ENCODE measurements at places on chromosomes 12 and 14.

DNA sequence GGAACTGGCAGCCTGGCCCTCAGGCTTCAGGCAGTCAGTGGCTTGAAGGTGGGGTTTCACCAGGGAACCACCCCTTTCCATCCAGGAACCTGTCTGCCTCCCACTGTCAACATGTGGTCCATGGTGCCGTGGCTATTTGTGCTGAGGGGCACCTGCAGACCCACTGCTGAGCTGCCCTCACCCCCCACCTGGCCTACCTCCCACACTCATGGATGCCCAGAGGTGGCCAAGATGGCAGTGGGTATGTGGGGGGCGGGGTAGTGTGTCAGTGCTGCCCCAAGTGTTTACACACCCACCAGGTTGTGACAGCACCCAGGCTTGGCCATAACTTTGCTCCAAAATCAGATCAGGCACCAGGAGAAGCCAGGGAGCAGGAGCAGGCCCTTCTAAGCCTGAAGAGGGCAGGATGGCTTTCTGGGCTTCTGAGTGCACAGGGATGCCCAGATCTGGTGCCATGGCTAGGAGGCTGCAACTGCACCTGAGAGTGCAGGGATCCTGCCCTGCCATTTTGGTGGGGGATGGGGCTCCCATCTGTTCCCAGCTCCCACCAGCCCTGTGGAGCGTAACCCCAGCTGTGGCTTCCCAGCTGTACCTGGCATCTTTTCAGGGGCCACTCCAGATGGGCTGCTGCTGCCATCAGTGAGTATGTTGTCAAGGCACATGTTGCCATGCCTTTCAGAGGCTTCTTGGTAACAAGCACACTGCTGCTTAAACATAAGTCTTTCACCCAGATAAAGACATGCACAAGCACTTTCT, 263.9 kb downstream of the LRIG3 start:
- no peak for DNase-seq

GRCh38 chr12:67697967-67698366, 49.4 kb downstream of the DYRK2 start:
- DNase-seq: no peak

DNA sequence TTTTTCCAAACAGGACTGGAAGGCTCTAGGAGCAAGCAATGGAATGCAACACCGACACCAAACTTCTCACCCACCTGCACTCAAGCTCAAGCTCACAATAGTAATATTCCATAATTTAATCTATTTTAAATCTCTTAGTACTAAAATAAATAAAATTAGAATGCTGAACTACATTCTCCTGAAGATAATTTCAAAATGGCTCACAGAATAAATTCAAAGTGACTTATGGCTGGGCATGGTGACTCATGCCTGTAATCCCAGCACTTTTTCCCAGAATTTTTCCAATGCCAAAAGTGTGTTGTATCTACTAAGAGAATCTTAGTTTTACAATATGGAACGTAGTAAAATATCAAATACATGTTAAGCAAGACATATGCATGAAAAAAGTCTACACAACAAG, 31.5 kb downstream of the DUSP16 start:
- DNase-seq: no peak

GRCh38 chr14:73489481-73490175, 1.1 kb upstream of the RIOX1 start:
- peak; percentile 65 for DNase-seq

DNA sequence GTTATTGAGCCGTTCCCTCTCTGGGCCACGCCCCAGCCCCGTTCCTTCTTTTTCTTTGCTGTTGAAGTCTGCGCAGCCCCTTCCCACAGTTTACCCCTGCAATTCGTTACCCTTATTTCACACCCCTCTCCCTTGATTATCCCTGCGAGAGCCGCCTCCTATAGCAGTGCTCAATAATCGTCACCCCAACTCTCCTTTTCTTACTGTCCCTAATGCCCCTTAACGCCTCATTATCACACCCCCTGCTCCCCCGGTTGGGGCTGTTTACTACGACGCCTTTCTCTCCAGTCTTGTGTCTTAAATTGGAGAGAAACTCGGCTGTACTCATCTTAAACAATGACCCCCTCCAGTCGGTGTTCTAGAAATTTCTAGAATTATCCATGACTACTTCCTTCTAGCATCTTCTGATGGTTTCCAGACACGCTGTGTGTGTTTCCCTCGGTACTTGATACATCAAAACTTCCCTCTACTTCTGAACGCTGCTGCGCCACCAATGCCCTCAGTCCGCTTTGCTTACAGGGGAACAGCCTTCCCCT, 713 bp upstream of the FBXL14 start:
- DNase-seq: no peak

GRCh38 chr14:105855246-105855892, 329.0 kb downstream of the TMEM121 start:
- DNase-seq: no peak

GRCh38 chr12:112381406-112381882, 787 bp downstream of the HECTD4 start:
- DNase-seq: peak; percentile 51

DNA sequence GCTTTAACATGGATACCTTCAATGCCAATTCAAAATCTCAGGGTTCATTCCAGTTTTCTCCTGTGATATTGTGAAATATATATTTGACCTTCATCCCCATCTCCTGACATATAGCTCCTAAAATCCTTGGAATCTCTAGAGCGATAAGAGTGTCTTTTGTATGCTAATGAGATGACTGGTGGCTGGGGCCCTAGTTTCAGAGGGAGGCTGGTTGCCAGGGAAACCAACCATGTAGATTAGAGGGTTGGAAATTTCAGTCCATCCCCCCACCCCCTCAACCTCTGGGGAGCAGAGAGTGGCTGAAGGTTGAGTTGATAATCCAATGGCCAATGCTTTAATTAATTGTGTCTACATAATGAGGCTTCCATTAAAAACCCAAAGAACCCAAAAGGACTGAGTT, 59.4 kb downstream of the SDR9C7 start:
- no peak for DNase-seq

DNA sequence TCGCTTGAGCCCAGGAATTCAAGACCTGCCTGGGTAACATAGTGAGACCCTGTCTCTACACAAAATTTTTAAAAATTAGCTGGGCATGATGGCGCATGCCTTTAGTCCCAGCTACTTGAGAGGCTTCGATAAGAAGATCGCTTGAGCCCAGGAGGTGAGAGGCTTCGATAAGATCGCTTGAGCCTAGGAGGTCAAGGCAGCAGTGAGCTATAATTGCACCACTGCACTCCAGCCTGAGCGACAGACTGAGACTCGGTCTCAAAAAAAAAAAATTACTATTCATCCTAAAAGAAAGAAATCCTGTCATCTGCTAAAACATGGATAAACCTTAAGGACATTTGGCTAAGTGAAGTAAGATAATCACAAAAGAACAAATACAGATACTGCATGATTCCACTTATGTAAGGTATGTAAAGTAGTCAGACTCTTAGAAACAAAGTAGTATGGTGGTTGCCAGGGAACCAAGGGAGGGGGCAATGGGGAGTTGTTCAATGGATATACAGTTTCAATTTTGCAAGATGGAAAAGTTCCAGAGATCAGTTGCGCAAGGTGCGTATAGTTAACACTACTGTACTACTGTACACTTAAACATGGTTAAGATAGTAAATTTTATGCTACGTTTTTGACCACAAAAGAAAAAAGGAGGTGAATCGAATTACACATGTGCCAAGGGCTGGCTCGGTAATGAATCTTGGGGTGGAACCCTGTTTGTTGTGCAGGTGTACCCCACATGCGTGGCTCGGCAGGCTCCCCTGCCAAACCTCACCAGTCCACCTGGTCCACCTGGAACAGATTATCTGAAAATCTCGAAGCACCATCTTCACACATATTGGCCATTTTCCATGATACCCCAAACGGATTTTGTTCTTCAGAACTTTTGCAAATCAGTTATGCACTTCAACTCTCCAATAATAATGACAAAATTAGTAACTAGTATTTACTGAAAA, 18.3 kb upstream of the ATP2A2 start:
- DNase-seq: no peak

GRCh38 chr12:97335115-97335514, 127.5 kb upstream of the RMST start:
- no peak for DNase-seq

- DNase-seq: peak; percentile 30
Observed at GRCh38 chr12:43063650-43064049, 474.1 kb upstream of the PRICKLE1 start.

DNA sequence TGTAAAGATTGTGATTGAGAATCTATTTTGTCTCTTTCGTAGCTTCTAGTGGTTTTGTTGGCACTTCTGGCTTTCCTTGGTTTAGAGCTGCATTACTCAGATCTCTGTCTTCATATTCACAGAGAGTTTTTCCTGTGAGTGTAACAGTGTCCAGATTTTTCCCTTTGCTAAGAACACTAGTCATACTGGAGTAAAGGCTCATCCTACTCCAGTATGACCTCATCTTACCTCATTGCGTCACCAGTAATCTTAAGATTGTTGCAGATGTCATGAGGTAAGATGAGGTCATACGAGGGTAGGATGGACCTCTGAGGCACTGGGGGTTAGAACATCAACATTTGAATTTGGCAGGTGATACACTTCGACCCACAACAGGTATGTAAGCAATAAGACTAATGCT, 461.2 kb downstream of the FLRT2 start:
- peak; percentile 31 for DNase-seq

DNA sequence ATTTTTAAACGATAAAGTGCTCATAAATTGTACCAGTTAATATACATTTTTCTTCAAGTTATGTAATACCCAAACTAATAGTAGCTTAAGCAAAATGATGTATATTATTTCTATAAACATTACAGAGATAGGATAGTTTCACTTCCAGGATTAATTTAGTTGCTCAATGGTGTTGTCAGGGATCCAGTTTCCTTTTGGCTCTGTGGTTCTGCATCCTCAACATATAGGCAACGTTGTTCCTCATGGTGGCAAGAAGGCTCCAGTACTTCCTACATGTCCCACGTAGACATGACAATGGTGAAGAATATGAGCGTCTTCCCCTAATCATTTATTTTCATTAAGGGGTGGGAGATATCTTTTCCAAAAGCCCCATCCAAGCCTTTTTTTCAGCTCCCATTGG, 60.7 kb upstream of the DCD start:
- no peak for DNase-seq

DNA sequence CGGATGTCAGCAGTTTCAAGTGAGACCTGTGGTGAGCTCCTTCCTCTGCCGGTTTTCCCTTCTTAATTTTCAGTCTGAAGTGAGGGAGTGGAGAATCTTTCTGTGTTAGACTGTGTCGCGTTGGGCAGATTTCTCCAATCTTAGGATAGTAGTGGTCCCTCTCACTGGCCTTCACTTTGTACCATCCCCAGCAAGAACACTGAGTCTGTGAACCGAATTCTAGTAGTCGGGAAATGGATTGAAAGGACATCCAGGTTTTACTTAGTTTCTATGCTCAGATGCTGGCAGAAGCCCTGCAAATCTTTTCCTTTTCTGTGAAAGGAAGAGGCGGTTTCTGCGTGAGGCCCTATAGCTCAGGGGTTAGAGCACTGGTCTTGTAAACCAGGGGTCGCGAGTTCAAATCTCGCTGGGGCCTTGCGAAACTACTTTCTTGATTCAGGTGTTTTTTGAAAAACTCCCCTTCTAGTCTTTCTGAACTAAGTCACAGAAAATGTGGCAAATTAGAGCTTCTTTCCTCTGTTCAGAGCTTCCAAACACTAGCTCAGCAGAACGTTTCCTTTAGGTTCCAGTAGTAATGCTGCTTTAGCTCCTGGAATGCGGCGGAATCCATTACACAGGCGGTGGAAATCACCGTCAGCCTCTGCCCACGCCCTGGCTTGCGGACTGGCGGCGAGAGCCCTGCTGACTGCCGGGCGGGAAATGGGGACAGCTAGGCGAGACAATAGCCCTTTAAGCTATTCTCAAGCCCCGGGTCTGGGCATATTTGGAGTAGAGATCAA, 2.8 kb upstream of the RNASE4 start:
- DNase-seq: peak; percentile 92

GRCh38 chr14:92785667-92786426, 8.3 kb upstream of the GOLGA5 start:
- DNase-seq: peak; percentile 94

DNA sequence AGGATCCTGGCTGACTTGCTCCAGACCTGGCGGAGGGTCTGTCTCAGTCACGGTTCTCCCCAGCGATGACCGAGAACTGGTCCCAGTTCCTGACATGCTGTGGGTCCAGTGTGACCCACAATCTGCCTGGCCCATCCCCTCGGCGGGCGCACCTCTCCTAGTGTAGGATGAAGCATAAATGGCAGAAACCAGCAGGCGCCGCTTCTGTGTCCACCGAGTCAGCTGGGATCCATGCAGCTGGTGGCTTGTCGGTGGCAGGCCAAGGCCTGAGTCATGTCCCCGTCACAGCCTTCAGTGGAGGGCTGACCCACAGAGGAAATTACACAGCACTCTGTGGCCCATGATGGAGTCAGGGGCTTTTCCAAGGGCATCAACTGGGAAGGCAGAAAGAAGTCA, 38.5 kb downstream of the NFKBIA start:
- peak; percentile 63 for DNase-seq

DNA sequence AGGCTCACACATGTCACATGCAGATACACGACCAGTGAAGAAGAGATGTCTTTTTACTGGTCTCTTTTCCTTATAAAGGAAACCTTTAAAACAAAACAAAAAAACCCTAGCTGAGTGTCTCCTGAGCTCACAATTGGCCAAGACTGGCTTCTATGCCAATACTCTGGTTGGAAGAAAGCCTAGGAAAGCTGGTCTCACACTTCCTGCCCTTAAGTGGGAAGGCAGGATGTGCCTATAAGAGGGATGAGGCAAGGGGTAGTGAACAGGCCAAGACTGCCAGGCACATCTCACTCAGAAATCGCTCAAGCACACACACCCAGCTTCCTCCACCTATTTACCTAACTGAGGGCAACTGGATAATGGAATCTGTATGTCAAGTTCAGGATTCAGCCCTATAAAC, 50.0 kb downstream of the SOCS2 start:
- peak; percentile 68 for DNase-seq

- no peak for DNase-seq
Observed at GRCh38 chr12:84764001-84764400, 148.6 kb downstream of the SLC6A15 start.

DNA sequence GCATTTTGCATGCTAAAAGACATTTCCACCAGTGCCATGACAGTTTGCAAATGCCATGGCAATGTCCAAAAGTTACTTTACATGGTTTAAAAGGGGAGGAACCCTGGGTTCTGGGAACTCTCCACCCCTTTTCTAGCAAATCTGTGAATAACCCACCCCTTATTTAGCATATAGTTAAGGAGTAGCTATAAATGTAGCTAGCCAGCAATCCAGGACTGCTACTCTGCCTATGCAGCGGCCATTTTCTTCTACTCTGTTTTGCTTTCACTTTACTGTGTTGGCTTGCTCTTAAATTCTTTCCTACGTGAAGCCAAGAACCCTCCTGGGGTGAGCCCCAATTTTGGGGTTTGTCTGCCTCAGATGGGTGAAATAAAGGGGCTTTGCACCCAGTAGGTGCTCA, 141.0 kb downstream of the PTPN11 start:
- peak; percentile 18 for DNase-seq

All from EL (cell line).